ENCODE measurements at places on chromosomes 1 and 21.

DNA sequence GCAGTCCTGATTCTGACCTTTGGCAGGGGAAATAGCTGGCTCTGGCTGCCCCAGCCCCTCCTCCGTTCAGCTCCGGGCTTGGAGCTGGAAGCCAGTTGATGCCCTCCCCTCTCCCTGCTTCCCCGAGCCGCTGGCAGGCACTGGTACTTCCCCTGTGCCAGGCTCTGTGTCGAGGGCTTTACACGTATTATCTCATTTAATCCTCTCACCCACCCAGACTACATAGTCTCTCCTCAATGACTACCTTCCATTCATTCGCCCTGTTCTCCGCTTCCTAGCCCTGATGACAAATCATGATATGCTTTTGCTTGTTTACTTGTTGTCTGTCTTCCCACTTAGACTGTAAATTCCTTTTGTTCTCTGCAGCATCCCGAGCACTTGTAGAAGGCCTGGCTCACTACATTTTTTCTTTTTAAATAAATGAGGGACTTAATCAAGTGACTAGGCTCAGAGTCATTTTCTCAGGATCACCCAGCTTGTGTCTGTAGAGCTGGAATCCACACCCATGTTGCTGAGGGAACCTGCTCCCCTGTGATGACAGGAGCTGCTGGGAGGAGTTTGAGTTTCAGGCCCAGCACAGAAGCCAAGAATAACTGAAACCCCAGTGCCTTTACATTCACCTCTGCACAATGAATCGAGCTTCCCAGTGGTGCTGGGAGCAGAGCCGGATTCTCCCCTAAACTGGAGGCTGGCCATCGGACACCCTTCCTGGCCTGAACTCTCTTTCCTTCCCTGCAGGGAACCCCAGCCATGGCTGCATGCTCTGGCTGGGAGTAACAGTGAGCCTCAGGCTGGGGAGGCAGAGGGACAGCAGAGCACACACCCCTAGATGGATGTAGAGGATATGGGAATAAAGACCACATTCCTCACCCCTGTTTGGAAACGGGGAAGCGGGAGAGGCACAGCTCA is 58.3 kb downstream of the UBIAD1 start:
- no peak for DNase-seq

GRCh38 chr1:56644919-56645676 is at the start of gene PRKAA2:
PRKAA2 (plus strand) TSS chr1:56645314; CDS start chr1:56645388, 74 bp downstream.
- peak; percentile 54 for DNase-seq

DNA sequence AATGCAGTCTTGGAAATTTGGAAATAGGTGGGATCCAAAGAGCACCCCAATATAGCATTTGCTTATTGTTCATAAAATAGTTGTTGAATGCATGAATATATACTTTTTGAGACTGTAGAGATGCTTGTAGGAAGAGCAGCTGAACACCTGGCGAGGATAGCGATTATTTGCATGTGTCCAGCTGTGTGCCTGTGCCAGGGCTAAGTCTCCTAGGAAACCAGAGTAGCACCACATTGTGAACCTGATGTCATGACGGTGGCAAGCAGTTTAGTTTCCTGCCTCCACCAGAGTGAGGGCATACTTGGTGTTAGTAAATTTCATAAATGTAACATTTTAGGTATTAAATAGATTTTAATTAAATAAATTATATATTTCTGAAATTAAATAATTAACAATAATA is 37.3 kb upstream of the IRF2BP2 start:
- DNase-seq: no peak

DNA sequence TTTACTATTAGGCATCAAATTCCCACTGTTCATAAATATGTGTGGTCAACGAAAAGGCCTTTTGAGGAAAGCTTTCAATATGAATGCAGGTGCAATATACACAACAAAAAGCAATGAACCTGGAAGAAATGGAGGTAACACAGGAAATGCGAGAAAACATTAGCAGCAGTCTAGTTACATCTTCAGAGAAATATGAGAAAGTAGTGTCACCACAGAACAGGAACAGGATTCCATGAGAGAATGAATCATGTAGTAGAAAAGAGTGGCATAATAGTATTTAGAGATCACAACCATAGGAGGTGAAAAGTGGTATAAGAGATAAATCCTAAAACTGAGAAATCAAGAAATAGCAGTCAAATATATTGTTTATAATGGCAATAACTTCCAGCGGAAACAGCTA is 103.7 kb downstream of the AK5 start:
- DNase-seq: peak; percentile 22

DNA sequence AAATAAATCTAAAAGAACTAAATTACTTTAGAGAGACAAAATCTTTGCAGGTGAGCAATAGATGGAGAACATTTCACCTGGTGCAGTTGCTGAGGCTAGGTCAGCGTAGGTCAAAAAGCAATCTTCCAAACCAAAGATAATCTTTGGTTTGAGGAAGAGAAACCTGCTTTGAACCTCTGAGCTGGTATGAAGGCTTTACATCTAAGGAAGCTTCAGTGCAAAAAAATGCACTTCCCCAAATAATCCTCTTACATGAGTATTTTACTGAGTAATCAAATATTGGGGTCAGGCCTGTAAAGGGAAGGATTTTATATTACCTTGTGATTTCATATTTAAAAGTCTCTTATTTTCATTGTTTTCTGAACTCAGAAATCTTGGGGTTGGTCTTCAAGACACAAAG is 223.6 kb downstream of the SRGAP2C start:
- no peak for DNase-seq

- DNase-seq: no peak
These were observed 229.3 kb upstream of the PTBP2 start for GRCh38 chr1:96492236-96492635.

DNA sequence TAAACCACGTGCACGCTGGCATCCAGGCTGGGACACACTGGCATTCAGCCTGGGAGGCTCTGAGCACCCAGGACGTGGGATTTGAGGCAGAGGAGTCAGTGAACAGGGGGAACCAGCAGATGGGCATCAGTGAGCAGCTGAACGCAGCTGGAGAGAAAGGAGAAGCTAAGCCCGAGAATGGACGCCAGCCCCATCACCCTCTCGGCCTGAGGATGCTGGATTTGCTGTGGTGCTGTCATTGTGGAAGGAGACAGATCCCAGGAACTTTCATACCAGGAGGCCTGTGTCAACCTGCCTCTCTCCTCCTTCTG is 132.8 kb downstream of the PGBD5 start:
- no peak for DNase-seq

- DNase-seq: no peak
These were observed 7.5 kb upstream of the MAP3K21 start for GRCh38 chr1:233320023-233320422.

- no peak for DNase-seq
These were observed 15.9 kb downstream of the CLDN14 start for GRCh38 chr21:36463991-36464390.

DNA sequence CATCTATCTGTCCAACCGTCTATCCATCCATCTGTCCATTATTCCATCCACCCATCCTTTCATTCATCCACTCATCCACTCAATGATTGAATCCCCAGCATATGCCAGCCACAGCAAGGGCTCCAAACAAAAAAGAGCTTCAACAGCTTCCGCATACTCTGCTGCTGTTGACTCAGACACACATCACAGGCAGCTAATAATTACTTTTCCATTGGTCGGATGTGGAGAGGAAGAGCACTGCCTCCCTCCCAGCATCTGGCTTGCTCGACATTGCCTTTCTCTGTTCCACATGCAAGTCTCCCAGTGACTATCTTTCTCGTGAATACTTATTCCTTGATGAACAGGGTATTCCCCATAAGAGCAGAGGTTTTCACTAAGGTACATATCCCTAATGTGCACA is 176.5 kb downstream of the HIVEP3 start:
- peak; percentile 87 for DNase-seq

- no peak for DNase-seq
These were observed 17.1 kb downstream of the ZNF281 start for GRCh38 chr1:200392625-200393185.

- DNase-seq: peak; percentile 24
These were observed 40.4 kb upstream of the BMP8A start for GRCh38 chr1:39450956-39451606.

GRCh38 chr1:93021539-93022134 is 57.4 kb upstream of the MTF2 start:
- DNase-seq: peak; percentile 44

DNA sequence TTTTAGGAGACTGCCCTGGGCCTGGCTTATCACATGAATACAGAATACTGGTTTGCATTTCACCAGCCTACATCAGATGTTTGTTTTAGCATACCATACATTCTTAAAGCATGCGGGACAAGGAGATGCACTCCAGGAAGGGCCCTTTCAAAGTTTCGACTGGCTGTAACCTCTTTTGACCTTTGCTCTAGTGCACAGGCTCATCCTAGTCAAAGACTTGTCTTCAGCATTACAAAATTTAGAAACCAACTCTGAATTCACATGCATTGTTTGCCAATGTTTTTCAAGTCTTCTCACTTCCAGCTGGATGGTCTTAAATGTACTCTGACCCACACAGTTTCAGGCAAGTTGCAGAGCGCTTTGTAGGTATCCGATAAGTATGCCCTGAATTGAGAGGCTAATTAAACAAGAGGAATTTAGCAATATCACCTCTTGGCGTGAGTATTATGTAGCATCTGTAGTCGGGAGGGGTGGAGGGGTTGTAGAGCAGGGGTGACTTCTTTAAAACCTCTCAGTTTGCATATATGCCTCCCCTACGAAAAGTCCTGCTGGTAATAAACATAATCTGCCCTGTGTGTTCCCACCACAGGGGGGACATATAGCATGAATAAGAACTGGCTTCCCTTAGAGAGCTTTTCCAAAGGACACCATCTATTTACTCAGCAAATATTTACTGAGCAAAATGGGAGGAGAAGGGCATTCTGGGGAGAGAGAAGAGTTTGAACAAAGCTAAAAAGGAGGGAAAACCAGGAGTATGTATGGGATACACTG is 24.4 kb upstream of the AHCYL1 start:
- DNase-seq: peak; percentile 94

- peak; percentile 95 for DNase-seq
These were observed 122.8 kb upstream of the IVNS1ABP start for GRCh38 chr1:185439727-185440415.

DNA sequence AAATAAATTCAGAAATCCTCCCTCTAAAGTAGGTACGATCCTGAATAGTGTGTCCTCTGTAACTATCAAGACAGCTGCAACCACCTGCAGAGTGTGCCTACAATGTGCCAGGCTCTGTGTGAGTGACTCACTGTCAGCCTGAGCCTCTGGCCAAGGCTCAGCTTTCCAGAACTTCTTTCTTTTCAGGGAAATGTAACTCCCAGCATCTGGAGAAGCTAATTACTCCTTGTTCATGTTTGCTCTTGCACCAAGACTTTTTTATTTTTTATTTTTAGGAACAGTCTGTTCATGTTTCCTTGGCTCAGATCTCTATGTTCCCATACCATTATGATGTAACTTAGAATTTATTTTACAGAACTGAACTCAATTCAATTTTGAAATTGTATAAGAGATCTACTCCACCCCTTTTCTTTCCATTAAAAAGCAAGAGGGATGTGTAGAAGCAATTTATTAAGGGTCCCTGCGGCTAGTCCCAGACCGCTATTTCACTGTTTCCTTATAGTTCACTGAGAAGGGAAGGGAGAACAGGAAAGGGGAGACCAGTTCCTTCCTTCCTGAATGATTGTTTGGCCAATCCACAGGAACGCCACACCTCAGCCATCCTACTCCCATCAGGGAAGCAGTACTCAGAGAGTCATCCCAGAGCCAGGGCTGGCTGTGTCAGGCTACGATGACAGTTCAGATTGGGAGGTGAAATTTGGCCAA is 112.4 kb upstream of the ZNF648 start:
- DNase-seq: no peak

DNA sequence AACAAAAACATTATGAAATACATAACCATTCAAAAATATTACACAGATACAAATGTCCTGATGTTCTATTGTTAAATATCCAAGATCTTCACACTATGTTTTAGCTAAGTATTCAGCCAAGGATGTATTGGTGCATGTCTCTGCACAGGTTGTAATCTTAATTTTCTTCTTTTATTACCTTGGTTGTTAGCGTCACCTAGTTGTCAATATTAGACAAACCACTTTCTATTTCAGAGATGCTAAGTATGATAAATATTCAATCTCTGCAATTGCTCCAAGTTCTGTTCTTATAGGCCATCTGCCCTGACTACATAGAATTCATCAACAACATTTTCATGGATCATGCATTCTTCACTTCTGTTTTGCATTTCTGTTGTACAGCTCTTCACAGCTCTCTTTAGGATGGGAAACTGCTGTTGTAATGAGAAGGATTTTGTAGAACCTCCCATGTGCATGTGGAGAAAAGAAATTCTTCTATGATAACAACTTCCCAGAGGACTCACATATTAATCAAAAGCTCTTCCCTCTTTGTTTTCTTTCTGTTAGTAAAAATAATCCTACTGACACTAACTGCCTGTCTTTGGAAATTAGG is 380.1 kb downstream of the NUF2 start:
- DNase-seq: no peak

GRCh38 chr1:209855006-209855405 is 27.2 kb downstream of the UTP25 start:
- no peak for DNase-seq

GRCh38 chr1:45095450-45095849 is 83.4 kb downstream of the UROD start:
- DNase-seq: no peak

GRCh38 chr1:26598890-26599289 is 69.3 kb downstream of the RPS6KA1 start:
- no peak for DNase-seq

GRCh38 chr1:221268295-221268694 is 389.1 kb downstream of the HLX start:
- peak; percentile 76 for DNase-seq

- no peak for DNase-seq
These were observed 77.9 kb upstream of the EDEM3 start for GRCh38 chr1:184832517-184832916.

DNA sequence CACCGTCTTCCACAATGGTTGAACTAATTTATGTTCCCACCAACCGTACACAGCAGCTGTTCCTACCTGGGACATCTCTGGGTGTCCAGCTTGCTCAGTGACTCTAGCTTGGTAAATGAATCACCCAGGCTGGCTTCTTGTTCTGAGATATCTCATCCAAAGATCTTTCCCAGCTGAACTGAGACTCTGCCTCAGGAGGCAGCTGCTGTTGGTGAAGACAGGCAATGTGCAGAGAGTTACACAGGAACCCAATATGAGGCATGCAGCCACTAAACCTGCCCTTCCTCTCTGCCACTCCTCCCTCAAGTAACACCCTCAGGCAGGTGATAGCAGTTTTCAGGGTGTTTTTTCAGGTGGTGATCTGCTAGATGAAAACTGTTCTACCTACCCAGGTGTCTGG is 14.0 kb upstream of the FOXO6 start:
- no peak for DNase-seq
